Right kidney (tissue), 9 donors: ENCODE measurements at places on chromosomes 3 and 15.

- DNase-seq: no peak
Observed at GRCh38 chr3:14570864-14571263, 30.7 kb upstream of the GRIP2 start.

GRCh38 chr3:39166932-39167532 lies 13.6 kb upstream of the CSRNP1 start:
- DNase-seq: peak; percentile 0

DNA sequence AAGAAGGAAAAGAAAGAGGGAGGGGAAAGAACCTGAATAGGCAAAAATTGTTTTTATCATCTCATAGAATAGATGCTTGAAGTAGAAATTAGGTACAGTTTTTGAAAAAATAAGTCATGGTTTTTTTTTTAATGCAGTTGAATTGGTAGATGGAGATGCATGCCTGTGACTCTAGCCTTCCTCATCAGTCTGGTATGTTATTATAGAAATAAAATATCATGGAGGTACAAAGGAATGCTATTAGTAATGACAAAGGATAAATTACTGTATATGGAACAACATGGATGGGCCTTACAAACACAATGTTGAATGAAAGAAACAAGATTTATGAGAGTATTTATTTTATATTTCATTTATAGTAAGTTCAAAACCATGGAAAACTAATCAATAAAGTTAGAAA lies 162.4 kb upstream of the GALNT15 start:
- DNase-seq: no peak

DNA sequence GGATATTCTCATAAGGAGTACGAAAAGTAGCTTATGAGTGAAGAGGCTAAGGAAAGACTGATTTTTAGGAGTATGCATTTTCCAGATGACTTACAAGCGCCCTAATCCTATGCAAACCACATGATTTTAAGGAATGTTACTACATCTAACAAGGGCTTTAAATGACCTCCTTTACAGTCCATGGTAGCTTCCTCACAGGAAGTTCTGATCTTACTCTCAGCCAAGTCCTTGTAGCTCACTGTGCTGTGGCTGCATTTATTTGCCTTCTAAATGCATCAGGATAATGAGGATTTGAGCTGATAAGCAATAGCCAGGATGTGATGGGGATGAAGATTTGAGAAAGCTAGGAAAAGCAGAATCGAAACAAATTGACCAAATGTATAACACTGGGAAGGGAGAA lies 896.0 kb downstream of the MCTP2 start:
- no peak for DNase-seq

DNA sequence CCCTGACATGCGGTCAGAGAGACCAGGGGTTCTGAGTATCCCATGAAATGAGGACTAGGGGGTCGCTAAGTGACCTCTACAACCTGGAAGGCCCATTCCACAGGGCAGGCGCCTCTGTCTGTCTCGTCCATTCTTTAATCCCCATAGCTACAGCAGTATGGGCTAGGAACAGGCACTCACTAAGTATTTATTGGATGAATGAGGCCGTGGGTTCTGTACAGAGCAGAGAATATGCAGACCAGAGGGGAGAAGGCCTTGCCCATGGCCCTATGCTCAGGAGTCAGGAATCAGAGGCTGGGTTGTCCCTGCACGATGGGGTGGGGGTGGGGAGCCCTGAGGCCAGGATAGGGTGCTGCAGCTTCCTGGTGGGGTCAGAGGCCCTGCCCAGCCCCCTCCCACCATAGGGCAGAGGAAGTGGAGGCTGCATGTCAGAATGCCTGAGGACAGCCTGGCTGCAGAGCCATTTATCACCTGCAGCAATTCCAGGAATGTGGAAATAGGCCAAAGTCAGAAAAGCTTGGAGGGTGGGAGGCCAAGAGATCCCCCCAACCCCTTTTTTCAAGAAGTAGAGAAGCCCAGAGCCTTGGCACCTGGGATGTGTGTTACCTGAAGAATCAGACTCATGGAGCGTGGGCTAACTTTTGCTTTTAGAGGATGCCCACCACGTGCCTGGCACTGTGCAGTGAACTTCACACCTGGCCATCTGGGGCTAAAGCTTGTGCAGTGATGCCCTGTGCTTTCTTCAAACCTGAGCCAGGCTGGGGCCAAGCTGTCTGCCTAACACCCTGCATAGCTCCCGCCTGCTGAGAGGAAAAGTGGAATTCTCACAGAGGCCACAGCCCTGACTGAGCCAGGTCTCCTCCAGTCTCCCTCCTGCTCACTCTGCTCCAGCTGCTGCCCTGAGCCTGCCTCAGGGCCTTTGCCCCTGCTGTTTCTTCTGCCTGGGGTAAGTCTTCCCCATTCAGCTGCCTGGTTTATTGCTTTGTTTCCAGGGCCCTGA lies 109.4 kb downstream of the WNT7A start:
- no peak for DNase-seq

DNA sequence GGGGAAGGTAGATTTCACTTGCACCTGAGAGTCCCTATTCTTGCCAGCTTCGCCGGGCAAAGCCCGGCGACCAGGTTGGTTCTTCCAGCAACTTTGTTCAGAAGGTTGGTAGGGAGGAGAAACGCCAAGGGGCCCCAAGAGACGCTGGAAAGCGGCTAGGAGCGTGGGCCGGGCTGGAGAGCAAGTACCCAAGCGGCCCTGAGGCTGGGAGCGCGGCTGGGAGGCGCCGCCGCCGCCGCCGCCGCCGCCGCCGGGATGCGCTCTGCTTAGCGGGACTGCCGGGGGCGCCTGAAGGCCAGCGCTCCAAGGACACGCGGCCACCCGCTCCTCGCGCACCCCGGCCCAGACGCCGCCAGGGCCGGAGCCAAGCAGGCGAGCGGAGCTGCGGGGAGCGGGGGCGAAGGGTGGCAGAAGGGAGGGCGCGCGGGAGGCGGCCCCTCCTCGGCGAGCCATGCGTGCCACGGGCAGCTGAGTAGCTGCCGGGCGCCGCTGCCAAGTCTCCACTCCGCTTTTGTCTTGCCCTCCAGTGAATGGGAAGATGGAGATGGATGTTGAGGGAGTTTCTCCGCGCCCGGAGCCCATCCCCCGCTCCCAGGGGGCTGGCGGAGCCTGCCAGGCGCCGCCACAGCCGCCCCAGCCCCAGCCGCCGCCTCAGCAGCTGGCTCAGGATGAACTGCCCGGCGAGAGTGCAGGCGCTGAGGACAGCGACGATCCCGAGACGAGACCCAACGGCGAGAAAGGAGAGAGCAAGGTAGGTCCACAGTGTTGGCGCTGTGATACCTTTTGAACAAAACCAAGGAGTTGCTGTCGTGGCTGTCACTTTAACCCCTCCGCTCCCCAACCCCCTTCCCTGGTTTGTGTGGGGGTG lies 227.4 kb upstream of the AZI2 start:
- peak; percentile 78 for DNase-seq

GRCh38 chr15:48500595-48500994 lies 144.9 kb downstream of the FBN1 start:
- no peak for DNase-seq

- no peak for DNase-seq
Observed at GRCh38 chr3:136621628-136622027, 130.6 kb downstream of the STAG1 start.

GRCh38 chr3:124885466-124886167 lies 1.5 kb downstream of the ITGB5 start:
- DNase-seq: peak; percentile 68

DNA sequence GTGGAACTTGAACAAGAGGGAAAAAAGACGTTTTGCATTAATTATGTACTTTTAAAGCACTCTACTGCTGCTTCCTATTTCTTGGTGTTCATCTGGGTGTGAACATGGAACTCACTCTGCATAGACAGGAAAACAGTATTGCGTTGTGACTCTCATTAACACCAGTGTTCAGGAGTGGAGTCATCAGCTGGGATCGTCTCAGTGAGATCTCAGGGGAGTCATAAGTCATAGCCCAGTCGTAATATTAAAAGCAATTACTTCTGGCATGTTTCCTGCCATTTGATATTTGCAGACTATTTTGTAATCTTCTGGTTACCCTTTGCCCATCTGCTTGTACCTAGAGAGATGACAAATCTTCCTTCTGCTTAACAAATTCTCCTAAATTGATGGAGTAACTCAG lies 462.0 kb upstream of the ATP11B start:
- no peak for DNase-seq

GRCh38 chr3:13034109-13034800 lies 39.0 kb downstream of the IQSEC1 start:
- DNase-seq: no peak

- no peak for DNase-seq
Observed at GRCh38 chr3:24165603-24165982, 220.5 kb downstream of the NR1D2 start.

DNA sequence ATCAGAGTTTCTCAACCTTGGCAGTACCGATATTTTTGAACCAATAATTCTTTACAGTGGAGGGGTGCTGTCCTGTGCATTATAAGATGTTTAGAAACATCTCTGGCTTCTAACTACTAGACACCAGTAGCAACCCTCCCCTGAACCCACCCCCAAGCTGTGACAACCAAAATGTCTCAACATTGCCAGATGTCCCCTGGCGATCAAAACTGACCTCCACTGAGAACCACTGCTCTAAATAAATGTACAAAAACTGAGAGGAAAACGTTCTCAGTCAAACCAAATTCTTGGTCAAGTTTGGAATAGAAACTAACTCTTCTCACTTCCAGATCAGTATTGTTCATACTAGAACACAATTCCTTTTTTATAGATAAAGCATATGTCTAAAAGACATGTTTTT lies 58.5 kb downstream of the GPR160 start:
- no peak for DNase-seq

GRCh38 chr15:60371175-60372051 lies 26.4 kb downstream of the ANXA2 start:
- no peak for DNase-seq

DNA sequence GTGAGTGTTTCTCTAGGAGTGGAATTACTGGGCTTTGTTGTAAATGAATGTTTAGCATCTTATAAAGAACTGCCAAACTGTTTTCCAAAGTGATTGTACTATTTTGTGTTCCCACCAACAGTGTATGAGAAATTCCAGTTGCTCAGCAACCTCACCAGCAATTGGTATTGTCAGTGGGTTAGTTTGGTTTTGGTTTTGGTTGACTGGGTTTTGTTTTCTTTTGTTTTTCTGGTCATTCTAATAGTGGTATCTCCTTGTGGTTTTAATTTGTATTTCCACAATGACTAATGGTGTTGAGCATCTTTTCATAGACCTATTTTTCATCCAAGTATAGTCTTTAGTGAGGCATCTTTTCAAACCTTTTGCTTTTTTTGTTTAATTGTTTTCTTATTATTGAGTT lies 27.1 kb downstream of the FILIP1L start:
- no peak for DNase-seq

DNA sequence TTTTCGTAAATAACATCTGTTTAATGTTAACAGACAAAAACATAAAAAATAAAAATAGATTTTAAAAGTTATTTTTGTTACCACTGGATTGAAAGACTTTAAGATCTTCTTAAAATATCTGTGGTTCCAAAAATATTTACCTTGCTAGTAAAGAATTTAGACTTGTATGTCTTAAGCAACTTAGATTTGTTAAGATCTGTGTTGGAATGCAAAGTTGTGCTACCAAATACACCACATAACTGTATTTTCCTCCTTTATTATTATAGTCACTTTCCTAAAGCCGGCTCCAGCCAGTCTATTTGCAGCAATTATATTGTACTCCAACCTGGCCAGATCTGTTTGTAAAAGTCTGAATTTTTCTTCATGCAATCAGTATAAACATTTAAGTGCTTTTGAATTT lies 63.7 kb downstream of the SPRED1 start:
- no peak for DNase-seq

- no peak for DNase-seq
Observed at GRCh38 chr3:151322511-151322910, 5.9 kb upstream of the GPR87 start.

DNA sequence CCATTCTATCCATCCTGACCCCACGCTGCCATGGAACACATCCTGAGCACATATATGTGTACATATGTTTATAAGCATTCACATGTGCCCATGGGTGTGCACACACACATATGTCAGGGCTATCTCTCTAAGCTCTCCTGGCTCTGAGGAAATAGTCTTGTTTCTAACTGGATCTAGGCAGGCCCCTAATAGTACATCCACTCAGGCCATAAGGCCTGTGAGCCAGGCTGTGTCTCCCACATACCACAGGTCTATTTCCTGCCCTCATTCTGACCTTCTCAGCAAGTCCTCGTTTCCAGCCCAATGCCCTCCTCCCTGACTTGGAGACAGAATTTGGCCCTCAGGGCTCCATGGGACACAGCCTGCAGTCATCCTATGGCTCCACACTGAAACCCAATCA lies 284.8 kb upstream of the CTNNB1 start:
- no peak for DNase-seq

GRCh38 chr3:11915621-11916424 lies 69.1 kb upstream of the TAMM41 start:
- no peak for DNase-seq

- no peak for DNase-seq
Observed at GRCh38 chr15:87419344-87419743, 837.2 kb downstream of the NTRK3 start.

DNA sequence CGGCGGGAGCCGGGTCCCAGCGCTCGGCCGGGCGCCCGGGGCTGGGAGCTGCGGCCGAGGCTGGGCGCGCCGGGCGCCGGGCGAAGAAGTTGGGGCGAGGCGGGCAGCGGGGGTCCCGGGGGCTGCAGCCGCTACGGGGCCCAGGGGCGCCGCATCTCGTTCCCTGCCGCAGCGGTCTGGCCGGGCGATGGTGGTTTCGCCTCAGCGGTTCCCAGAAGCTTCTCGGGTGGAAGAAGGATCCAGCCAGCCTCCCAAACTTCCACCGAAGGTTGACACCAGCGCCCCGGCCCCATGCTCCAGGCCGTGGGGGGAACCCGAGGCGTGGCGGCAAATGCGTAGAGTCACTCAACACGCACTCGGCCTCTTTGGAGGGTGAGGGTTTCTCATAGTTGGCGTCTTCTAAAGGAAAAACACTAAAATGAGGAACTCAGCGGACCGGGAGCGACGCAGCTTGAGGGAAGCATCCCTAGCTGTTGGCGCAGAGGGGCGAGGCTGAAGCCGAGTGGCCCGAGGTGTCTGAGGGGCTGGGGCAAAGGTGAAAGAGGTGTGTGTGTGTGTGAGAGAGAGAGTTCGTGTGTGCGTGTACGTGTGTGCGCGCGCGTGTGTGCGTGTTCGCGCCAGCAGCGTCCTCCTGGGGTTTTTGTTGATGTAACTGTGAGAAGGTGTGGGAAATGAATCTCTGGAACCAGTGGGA lies 940 bp downstream of the BOC start:
- DNase-seq: peak; percentile 82

GRCh38 chr3:54309601-54310000 lies 187.2 kb downstream of the CACNA2D3 start:
- no peak for DNase-seq

- no peak for DNase-seq
Observed at GRCh38 chr3:117666812-117667211, 957.2 kb downstream of the TUSC7 start.

DNA sequence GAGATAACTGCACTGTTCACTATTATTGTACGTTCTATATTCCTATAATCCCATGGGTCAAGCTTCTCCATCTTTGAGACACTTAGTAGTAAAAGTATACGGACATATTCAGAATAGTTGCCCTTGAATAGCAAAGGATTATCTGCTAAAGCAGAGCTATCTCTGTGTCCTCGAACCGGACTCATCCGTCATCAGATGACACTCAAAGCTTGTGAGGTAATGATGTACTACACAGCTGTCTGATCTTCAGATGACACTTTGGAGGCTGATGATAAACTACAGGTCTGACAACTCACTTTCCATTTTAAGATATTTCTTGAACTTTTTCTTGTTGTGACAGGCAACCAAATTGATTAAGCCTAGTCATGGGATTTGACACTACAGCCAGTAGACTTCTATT lies 240.2 kb downstream of the SCAPER start:
- no peak for DNase-seq
